CMK (cell line): ENCODE measurements at places on chromosomes 12 and 14.

- DNase-seq = no peak
Observed at GRCh38 chr12:10111451-10111850, 12.7 kb upstream of the CLEC1A start.

GRCh38 chr12:59708484-59708883 lies 112.7 kb downstream of the SLC16A7 start:
- no peak for DNase-seq

DNA sequence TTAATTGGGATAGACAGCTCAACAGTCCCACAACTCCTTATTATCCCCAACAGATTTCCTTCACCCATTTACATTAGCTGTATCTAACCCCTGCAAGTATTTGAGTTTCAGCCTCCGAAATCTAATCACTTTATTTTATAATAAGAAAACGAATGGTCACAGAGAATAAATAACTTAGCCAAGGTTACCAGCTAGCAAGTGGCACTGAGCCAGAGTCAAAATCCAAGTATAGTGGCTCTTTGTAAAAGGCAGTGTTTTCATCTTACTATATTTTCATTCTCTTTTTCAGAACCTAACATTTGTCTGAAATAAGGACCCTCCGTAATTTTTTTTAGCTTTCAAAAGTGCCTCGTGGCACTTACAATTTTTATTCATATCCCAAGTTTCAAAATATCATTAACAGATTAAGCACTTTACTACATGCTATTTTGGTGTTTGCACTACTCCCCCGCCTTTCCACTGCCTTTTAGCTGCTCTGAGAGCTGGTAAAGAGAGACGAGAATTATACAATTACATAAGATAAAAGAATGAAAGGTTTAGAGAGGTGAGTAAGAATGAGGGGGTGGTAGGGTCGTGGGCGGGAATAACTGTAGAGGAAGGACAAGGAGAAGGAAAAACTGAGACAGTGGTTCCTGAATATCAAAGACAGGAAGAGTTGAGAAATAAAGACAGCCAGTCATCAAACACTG lies 3.7 kb upstream of the USP15 start:
- no peak for DNase-seq

GRCh38 chr12:11895421-11896078 lies 175.2 kb upstream of the BCL2L14 start:
- no peak for DNase-seq

DNA sequence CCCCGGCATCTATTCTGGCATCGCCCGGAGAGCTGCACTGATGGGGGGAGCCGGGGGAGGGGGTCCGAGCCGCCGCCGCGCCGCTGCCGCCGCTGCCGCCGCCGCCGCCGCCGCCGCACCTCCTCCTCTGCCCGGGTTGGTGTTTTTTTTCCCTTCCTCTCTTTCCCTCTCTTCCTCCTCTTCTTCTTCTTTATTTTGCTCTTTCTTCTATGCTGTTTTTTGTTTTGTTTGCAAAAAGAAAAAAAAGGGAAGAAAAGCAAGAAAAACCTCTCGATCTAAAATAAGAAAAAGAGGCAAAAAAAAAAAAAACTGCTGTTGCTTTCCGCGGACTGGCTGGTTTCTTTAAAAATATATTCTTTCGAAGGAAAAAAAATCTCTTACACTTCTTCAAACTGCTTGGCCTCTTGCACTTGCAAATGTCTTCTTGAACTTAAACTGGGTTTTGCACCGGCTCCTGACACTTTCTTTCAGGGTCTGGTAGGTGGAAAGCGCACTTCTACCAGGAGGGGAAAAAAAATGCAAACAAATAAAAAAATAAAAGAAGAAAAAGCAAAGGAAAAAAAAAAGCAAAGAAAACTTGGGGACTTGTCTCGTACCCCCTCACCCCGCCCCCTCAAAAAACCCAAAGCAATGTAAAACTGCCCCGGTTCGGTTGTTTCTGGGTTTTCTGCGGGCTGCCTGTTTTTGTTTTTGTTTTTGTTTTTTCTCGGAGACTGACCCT lies 616 bp downstream of the BCL11B start:
- no peak for DNase-seq

GRCh38 chr12:121297435-121297991 lies 1.0 kb upstream of the CAMKK2 start:
- no peak for DNase-seq
